ENCODE measurements at places on chromosomes 4 and X.

DNA sequence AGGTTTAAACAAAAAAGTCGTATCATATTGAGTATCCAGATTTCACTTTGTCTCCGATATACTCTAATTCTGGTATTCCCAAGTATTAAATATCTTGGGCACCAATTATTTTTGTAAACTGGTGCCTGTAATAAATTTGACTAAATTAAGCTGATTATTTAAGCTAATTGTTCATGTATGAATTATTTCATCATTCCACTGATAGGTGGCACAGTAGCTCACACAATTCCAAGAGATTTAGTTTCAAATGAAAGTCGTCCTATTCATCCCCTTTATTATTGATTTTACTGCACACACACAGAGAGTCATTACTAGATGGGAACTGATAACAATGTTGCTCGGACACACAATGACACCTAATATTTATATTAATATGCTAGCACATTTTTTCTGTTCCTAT lies 432.4 kb downstream of the DMD start:
- DNase-seq = no peak

DNA sequence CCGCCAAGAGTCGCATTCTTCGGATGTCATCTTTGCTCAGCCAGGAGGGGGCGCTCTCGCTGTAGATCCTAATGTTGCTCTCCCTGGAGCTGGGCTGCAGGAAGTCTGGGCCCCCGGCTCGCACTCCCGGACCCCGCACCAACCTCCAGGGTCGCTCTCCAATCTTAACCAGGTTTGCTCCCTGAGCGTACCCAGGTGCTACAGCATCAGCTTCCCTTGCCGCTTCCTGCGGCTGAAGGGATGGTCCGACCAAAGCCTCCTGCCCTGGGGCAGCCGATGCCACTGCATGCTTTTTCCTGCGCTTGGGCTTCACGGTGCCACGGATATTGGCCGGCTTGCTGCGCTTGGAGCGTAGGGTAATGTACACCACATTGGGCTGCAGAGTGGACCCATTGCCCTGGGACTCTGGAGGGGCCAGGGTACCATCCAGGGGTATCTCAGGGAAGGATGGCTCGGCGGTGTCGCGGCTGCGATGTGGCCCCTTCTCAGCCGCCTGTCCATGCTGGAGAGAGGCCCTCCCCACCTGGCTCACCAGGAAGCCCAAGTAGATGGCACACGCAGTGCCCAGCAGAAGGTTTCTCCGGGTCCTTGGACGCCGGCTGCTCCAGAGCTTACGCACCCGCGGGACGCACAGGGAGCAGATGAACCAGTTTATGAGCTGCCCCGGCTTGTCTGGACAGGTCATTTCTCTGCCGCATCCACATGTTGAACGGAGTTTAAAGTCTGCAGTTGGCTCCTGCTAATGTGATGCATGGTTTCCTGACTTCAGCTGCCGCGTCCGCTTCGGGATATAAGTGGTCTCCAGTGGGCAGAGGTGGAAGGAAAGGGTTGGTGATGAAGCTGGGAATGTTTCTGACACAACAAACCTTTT lies 1.9 kb downstream of the GASK1B start:
- peak; percentile 45 for DNase-seq

DNA sequence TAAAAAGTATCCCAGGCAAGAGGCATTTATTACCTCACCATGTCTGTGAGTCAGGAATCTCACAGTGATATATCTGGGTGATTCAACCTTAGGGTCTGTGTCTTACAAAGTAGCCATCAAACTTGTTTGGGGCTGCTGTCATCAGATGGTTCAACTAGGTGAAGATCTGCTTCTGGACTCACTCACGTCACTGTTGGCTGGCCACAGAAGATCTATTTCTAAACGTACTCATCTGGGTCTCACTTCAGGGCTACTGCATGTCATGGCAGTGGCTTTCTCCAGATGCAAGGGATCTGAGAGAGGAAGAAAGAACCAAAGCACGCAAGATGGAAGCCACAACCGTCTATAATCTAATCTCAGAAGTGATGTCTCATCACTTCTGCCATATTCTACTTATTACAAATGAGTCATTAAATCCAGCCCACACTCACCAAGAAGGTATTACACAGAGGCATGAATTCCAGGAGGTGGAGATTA lies 267.8 kb upstream of the ANKRD50 start:
- peak; percentile 86 for DNase-seq

DNA sequence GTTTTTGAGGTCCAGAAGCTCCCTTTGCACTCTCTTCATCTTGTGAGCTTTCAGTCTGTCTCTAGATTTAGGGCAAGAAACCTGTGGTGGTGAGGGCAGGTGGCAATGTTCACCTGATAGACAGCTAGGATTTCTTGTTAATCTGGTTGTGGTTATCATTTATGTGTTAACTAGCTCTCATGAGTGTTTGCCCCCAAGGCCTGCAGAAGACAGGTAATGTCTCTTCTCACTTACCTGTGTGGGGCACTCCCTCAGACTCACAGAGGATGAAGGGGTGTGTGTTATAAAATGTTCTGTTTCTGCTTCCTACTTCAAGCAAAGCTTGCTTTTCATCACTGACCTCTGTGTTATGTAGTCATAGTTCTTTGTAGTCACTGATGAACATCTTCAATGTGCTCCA lies 17.8 kb downstream of the EGF start:
- DNase-seq = no peak

GRCh38 chr4:176102414-176103063 lies 36.9 kb downstream of the WDR17 start:
- DNase-seq = no peak

- no peak for DNase-seq
Observed at GRCh38 chr4:57403591-57403990, 293.4 kb upstream of the IGFBP7 start.

- DNase-seq = no peak
Observed at GRCh38 chr4:127313767-127314166, 319.0 kb upstream of the INTU start.

DNA sequence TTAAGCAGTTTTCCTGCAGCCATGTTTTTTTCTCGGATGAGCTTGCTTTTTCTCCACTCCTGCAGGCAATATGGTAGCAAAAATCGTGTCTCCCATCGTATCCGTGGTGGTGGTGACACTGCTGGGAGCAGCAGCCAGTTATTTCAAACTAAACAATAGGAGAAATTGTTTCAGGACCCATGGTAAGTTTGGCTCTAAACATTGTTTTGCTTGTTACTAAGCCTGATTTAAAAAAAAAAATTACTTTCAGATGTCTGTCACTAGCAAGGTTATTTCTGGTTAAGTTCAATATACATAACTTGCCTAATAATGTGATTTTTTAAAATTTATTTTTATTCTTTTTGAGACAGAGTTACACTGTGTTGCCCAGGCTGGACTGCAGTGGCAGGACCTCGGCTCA lies 17.5 kb upstream of the GYG2 start:
- no peak for DNase-seq

DNA sequence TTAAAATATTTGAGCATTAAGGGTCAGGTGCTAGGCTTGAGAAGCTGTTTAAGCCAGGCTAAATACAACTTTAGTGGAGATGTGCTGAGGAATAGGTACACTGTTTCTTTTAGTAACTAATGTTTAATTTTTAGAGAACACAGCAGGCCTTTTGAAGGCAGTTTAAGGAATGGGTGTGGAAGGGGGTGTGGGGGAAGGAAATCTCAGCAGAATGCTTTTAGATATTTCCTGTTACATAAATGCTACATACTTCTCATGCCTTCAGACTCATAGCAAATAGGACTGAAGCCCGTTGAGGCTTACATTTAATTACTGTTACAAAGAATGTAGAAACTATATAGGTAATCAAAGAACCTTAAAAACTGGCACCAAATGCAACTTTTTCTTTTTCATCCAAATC lies 66.3 kb downstream of the WWC2 start:
- DNase-seq = no peak

DNA sequence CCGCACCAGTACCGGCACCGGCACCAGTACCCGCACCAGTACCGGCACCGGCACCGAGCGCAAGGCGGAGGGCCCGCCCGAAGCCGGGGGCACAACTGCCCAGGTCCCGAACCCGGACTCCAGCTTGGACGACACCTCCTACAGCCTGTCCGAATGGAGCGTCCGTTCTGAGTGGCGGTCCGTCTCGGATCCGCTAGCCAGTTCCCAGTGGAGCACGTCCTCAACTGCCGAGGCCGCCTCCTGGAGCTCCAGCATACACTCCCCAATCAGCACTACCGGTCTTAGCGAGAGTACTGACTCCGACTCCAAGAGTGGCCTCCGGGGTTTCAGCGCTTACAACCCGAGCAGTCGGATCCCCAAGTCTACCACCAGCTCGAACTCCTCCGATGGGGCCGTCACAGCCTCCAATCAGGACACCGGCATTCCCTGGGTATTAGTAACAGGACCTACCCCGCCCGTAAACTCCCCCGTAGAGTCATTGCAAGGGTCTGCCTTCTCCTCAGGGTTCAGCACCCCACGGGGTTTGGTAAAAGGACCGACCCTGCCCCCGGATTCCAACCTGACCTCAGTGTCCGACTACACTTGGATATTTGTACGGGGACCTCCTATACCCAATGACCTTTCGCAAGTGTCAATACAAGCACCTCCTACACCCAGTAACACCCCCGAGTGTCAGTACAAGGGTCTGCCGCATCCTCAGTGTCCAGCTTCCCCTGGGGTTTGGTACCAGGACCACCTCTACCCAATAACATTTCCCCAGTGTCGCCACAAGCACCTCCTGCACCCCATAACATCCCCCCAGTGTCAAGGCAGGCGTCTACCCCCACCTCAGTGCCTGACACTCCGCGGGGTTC lies 721 bp upstream of the MAOA start:
- DNase-seq = no peak

- no peak for DNase-seq
Observed at GRCh38 chr4:8401665-8402064, 38.9 kb downstream of the ACOX3 start.

DNA sequence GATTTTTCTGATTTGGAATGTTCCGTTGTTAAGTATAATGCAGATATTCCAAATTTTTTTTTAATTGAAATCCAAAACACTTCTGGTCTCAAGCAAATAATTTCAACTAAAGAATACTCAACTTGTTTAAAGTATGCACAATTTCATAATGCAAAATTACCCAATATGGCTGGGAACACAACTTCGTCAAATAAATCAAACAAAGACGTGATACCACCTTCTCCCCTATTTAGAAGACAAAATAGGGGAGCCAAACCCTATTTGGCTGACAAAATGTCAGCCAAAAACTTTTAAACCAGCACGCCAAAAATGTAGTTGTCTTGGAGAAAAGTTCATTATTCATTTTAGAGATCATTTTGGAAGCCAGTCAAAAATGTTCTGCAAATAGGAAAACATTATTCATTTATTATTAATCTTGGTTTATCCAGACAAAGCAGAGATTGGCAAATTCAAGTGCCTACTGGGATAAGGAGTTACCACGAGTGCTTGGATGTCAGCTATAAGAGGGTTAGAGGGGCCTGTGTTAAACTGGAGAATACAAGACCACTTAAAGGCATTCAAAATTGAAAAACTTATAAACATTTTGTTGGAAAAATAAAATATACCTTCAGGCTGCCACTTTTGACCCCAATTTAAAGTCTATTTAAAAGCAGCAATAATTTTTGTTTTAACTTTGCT lies 3.3 kb upstream of the TKTL2 start:
- DNase-seq = no peak

- DNase-seq = peak; percentile 84
Observed at GRCh38 chrX:41491267-41492004, 44.3 kb downstream of the NYX start.

DNA sequence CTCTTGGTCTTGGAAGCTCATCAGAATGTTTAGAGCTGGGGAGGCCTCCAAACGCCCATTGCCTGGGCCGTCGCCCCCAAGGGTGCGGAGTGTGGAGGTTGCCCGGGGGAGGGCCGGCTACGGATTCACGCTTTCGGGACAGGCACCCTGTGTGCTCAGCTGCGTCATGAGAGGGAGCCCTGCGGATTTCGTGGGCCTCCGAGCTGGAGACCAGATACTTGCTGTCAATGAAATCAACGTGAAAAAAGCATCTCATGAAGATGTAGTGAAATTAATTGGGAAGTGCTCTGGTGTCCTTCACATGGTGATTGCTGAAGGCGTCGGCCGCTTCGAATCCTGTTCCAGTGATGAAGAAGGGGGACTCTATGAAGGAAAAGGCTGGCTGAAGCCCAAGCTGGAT lies 23.3 kb downstream of the RGS12 start:
- DNase-seq = no peak

- no peak for DNase-seq
Observed at GRCh38 chrX:26851981-26852380, 611.2 kb downstream of the PPP4R3C start.

GRCh38 chr4:7348946-7349900 lies 85.5 kb downstream of the PSAPL1 start:
- no peak for DNase-seq

DNA sequence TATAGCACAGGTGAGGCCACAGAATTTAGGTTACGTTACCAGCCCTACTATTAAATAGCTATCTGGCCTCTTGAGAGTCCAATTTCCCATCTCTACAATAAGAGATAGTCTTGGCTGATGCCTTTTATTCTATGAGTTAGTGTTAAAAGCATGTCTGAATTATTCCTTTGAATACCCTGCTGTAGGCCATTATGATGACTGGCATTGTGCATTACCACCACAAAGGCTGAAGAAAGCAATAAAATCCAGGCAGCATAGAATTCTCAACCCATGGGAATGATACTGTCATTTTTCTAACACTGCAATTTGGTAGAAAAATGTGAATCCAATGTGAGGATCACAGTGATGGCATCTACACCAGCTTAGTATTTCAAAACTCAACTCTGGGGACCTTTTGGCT lies 51.4 kb downstream of the OTC start:
- DNase-seq = no peak

DNA sequence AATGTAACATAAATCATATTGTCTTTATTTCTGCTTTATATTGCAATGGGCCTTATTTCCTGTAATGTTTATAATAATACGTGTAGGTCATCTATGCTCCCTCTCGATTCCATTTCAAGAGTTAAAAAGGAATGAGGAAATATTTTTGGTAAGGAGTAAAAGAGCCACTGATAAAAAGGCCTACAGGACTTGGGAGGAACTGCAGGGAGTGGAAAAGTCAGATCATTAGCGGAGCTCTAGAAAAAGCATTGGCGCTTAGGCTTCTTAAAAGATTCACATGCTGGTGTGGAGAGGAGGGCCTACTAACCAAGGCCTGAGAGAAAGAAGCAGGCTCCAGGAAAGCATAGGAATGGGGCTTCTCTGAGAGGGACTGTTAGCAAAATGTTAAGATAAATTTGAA lies 82.9 kb upstream of the PNPLA4 start:
- DNase-seq = no peak

DNA sequence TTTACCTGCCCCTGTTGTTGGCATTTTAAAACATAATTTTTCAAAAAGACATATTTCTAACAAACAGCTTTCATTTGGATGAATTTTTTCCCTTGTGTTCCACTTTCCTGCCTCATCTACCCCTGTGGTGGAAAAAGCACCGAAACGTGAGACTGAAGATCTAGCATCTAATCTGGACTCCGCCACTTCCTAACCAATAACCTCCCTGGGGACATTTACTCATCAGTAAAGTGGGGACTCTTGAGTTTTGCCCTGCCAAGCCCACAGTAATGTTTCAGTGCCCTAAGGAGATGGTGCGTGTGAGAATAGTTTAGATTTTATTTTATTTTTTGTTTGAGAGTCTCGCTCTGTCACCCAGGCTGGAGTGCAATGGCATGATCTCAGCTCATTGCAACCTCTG lies 56.7 kb downstream of the ADGRG2 start:
- DNase-seq = no peak
